ENCODE measurements at places on chromosomes 5 and 9.

GRCh38 chr5:68215898-68216244, 315 bp downstream of the PIK3R1 start:
- no peak for DNase-seq

GRCh38 chr9:127884427-127884911, 7.0 kb upstream of the AK1 start:
- no peak for DNase-seq

DNA sequence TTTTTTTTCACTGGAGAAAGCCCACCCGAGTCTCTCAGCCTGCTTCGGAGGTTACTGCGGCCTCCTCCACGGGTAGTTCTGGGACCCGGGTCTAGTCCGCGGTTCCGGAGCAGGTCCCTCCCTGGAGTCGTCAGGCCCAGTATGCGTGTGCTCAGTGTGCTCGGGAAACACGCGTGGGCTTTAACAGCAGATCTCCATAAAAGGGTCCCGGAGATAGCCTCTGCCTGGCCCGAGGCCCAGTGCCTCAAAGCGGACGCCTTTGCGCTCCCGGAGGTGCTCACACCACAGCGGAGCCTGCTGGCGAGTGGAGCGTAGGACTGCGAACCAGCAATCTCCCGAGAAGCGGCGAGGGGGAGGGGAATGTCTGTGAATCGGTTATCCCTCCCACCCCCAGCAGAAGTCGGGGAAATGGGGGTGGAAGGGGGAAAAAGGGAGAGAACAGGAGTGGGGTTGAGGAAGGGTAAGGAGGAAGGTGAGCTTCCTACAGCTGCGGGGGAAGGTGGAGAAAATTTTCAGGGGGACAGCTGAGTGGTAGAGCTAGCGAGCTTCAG, 28.7 kb downstream of the CDKN2A start:
- DNase-seq: peak; percentile 25

- no peak for DNase-seq
These were observed 1.5 kb downstream of the CSF2 start for GRCh38 chr5:132074772-132075718.

DNA sequence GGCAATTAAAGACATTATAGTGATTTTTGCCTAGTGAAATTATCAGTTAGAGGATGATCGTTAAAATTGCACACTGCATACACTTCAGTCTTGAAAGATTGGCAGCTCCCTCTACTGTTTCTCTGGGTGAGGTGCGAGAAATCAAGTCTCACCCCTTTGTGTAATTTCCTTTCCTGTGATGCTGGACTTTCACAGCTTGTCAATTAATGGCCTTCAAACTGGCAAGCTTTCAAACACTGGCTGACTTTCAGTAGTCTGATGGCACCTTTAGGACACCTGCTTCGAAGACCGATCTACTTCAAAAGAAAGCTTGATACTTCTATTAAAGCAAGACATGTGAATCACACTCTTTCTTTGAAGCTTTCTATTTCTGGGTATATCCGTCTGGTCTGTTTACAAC, 706.7 kb upstream of the PTPRD start:
- no peak for DNase-seq

- DNase-seq: no peak
These were observed 124.6 kb downstream of the KCTD16 start for GRCh38 chr5:144295284-144295683.

DNA sequence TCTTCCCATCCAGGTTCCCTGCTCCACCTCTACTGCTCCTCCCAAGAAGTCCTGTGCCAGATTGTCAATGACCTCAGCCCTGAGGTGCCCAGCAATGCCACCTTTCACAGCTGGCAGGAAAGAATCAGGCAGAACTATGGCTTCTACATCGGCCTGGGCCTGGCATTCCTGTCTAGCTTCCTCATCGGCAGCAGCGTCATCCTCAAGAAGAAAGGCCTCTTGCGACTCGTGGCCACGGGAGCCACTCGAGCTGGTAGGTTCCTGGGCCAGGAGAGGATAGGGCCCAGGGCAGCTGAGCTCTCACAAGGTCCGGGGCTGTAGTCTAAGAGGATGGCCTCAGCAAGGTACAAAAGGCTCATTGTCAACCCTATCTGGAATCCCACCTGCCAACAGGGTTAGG, 3.1 kb downstream of the NIPAL4 start:
- no peak for DNase-seq

- no peak for DNase-seq
These were observed 16.7 kb downstream of the HMHB1 start for GRCh38 chr5:143828710-143829109.

- DNase-seq: no peak
These were observed 378.2 kb upstream of the RPS23 start for GRCh38 chr5:82656341-82656761.

Data from activated naive CD4-positive, alpha-beta T cell treated with anti-CD3 and anti-CD28 coated beads, Interleukin-2, amount 50 U/mL, for 16 hours (primary cell).